ENCODE measurements at places on chromosomes 4 and X. TPM values are rescaled to one million over a fixed set of nuclear protein-coding genes. Genes with fewer than 3 reads are reported as not detected.

Gene SOWAHD
- 1.2 TPM for total RNA-seq

Gene NLGN4X
- not detected for total RNA-seq

Gene LRIT3
- total RNA-seq: 0.33 TPM

Gene ART3
- not detected for total RNA-seq

Gene PAK3
- not detected for total RNA-seq

Gene MAGEC1
- not detected for total RNA-seq

Gene HTATSF1
- total RNA-seq: 30.1 TPM

Gene ARL9
- 0.86 TPM for total RNA-seq

Gene NUDT10
- not detected for total RNA-seq

Gene CACNA1F
- 3.8 TPM for total RNA-seq

Gene CWH43
- total RNA-seq: not detected

Gene FOXO4
- 33.7 TPM for total RNA-seq

Gene COL25A1
- 1.2 TPM for total RNA-seq

Gene REELD1
- total RNA-seq: 1.2 TPM

Gene PROM1
- not detected for total RNA-seq

Gene ABHD18
- 27.5 TPM for total RNA-seq

Gene RAB41
- total RNA-seq: not detected

Gene UGT2A3
- not detected for total RNA-seq

Gene CLDN22
- total RNA-seq: not detected

Gene PDE6B
- 20.7 TPM for total RNA-seq

Gene SPANXB1
- not detected for total RNA-seq

Gene GPRASP2
- 5.1 TPM for total RNA-seq

Gene MEPE
- not detected for total RNA-seq

Gene NAT8L
- total RNA-seq: 0.05 TPM

Gene P2RY4
- total RNA-seq: 0.55 TPM

Gene NWD2
- not detected for total RNA-seq

Measured in naive thymus-derived CD8-positive, alpha-beta T cell (primary cell).